ENCODE measurements at places on chromosomes 3 and 15.

DNA sequence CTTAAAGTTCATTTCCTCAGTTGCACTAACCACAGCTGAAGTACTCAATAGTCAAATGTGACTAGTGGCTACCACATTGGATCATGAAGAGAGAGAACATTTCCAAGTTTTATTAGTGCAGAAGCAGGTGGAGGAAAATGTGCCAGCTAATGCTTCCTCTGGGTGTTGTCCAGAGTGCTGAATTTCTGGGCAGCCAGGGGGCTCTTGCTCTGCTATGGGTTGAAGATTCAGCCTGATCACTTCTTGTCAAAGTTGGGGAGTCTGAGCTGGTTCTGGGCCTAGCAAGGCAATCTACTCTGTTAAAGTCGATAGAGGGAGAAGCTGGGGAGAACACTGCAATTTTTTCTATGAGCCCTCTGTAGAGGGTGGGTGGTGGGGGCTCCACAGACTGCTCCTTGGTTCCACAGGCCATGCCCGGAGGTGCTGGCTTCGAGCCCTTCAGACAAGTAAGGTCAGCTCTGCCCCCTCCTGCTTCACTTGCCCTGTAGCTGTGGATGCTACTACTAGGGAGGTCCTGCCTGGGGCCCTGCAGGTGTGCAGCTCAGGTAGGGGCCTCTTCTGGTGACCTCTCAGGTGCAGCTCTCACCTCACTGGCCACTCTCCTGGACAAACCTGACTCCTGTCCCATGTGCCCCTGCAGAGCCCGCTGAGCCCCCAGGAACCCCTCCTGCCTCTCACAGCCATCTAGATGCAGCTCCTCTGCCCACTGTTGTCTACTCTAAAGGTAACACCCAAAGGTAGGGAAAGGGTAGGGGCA, 8.2 kb downstream of the ALG3 start:
- no peak for DNase-seq

- DNase-seq = no peak
These were observed 9.1 kb downstream of the COX5A start for GRCh38 chr15:74928771-74929198.

DNA sequence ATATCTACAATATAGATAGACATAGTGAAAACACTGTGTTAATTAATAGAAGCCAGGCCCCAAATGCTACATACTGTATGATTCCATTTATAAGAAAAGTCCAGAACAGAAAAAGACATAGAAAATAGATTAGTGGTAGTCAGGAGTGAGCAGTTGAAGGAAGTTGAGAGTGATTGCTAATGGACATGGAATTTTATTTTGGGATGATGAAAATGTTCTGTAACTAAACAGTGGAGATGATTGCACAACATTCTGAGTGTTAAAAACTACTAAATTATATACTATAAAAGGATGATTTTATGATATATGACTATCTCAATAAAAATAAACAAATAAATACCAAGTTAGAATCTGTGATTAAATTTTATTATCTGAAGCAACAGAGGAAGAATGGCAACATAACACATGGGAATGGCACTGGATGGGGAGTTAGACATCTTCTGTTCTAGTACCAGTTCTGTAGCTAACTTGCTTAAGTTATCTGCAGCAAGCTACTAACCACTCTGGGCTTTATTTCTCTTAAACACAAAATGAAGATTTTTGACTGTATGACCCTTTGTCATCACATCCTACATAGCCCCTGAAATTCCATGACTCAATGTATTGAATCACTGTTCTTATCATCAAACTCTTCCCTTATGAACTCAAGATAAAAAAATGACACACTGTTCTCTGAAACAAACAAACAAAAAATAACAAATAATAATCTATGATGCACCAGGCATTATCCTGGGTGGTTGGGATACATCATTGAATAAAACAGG, 612.7 kb downstream of the TBL1XR1 start:
- DNase-seq = no peak

DNA sequence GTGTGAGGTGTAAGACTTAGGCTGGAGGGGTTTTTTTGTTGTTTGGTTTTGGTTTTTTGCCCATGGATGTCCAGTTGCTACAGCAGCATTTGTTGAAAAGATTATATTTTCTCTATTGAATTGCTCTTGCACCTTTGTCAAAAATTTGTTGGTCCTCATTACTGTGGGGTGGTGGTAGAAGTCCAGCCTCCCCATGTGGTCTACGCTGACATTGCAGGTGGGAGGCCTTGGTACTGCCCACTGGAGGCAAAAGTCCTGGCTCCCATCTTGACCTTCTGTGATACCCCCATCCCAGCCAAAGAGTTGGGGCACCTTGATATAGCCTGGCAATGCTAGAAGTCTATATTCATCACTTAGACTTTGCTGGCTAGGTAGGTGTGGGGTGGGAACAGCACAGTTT, 5.4 kb upstream of the RAB6B start:
- no peak for DNase-seq

DNA sequence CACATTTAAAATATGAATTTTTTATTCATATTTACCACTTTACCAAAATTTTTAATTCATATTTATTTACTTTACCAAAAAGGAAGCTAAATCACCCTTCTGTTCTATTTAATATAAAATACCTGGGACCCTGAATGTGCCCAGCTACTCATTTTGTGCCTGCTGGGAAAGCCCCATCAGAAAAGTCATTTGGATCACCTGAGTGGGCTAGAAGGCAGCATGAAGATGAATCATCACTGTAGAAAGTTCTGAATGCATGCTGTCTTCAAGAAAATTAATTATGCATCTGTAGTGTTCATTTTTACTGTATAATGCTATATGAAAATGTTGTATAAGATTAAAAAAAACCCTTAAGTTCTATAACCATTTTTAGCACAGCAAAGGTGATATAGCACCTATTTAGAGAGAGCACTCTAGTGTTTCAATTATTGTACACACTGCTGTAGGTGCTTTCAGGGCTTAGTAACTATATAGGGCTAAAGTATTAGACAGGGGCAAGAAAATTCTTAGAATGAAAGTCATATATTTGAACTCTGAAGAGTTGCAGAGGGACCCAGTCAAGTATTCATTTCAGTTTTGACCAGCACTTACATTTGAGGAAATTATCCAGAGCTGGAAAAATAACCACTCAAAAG, 175.1 kb downstream of the NFKBIZ start:
- peak; percentile 22 for DNase-seq

- no peak for DNase-seq
These were observed 295.7 kb upstream of the SOX14 start for GRCh38 chr3:137468446-137468845.

DNA sequence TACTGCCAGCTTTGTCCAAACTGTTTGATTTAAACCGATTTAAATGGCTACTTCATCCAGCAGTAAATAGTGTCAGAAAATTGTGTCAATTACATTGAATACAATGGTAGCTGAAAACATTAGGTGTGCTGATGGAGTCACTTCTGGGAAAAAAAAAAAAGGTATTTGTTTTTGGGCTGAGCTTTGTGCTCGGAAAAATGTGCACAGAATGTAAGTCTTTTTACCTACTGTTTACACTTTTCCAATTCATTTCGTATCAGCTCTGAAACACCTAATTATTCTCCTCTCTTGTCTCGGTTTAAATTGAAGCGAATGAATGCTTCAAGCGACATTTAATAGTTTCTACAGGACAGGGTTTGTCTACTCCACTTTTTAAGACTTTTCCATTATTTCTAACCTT, 1078.4 kb downstream of the ROBO1 start:
- DNase-seq = no peak

- DNase-seq = no peak
These were observed 15.6 kb downstream of the LZTFL1 start for GRCh38 chr3:45826321-45826720.
